Fibroblast of skin of left biceps (primary cell): ENCODE measurements at places on chromosomes 12 and 14.

DNA sequence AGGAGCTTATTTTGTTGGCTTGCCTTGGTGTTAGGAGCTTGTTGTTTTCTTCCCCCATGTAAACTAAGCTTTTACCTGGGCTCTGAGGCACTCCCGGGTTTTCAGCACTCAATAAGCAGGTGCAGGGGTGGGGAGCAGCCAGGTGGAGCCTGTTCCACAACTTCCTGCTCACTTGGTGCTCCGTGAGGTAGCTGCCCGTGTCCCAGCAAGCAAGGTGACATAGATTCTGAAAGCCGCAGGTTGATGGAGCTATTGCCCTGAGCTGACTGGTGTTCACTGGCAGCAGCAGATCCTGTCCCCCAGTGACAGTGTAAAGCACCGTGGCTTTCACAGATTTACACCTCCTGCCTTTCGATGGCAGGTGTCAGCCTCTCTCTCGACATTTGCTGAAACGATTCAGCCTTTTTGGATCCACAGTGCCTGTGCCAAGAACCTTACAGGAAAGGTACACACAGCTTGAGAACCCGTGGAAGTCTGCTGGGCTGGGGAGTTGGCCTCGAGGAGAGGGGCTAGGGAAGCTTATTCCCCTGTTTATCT, 295.7 kb upstream of the FKBP4 start:
- DNase-seq = no peak

GRCh38 chr14:75426332-75427125, 1.3 kb upstream of the JDP2 start:
- no peak for DNase-seq

- DNase-seq = no peak
Measured at GRCh38 chr14:81179631-81180030, 41.1 kb downstream of the GTF2A1 start.

DNA sequence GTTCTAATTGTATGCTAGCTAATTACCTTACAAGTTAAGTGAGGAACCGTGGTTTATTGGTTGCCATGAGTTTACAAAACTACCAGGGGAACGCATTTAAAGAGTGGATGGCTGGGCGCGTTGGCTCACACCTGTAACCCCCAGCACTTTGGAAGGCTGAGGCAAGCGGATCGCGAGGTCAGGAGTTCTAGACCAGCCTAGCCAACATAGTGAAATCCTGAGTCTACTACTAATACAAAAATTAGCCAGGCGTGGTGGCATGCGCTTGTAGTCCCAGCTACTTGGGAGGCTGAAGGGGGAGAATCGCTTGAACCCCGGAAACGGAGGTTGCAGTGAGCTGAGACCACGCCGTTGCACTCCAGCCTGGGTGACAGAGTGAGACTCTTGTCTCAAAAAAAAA, 2.2 kb downstream of the EIF5 start:
- DNase-seq = no peak

DNA sequence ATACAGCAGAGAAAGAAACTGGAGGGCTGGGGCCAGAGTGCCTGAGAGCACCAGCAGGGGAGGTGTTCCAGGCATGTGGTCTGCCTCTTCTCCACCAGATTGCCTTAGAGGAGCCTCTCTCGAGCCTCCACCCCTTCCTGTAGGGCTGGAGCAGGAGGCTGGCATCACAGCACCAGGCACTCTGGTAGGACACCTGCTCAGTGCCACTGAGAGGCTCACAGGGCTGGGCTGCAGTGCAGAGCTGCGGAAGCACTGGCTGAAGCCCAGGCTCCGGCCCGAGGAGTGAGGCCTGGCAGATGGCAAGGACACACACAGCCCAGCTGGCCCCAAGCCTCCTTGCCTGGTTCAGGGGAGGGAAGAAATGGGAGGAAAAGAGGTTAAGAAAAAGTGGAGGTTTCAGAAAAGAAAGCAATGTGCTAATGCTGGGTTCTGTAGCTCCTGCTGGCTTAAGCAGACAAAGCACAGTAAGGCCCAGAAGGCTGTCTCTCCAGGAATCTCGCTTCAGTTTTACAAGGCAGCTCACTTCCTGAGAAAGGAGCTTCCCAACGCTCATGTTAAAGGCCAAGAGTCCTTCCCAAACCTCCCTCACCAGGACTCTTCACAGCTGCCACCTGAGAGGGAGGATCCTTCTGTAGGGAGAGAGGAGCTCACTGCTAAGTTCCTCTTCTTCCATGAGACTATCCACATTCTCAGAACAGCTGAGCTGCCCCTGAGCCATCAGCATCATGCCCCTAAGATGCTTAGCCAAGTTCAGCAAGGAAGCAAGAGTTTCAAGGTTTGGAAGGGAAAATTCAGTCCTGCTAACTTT, 23.8 kb downstream of the SPTB start:
- DNase-seq = no peak

- no peak for DNase-seq
Measured at GRCh38 chr14:94378527-94379290, 9.7 kb downstream of the SERPINA1 start.

DNA sequence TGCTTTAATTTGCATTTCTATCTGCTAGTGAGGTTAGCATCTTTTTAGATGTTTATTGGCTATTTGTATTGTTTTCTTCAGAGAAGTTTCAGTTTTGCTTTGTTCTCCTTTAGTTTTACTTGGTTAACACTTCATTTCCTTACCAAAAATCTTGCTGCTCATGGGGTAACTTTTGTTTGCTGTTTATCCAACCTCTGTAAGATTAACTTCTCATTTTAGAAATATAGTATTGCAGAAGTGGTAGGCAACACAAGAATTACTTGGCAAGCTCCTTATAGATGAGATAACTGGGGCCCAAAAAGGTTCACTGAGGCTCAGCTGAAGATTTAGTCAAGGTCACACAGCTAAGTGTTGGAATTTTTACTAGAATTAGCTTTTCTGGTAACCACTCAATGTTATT, 40.5 kb downstream of the ALKBH1 start:
- DNase-seq = no peak

DNA sequence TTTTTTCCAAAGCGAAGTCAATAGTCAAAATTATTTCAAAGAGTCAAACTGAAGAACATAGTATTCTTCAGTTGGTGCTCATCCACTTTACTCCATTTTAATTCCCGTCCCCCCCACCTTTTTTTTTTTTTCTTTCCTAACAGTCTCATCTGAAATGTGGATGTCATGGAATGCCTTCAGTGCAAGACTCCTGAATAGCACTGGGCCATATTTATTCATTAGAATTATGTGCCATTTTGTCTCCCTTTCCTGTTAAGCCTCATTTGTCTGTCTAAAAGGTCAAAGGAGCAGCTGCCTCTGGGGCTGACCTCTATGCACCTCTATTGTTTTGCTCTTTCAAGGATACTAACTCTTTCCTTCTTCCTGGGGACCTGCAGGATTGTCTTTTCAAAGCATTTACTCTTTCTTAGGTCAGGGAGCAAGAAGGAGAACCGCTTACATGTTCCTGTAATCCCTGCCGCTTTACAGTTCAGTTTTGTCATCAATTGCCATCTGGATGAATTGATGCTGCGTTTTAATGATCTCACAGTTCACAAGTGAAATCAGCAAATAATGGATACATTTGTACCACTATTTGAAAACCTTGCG, 310.6 kb downstream of the NPAS3 start:
- no peak for DNase-seq

- no peak for DNase-seq
Measured at GRCh38 chr14:57244106-57244505, 24.6 kb downstream of the EXOC5 start.

GRCh38 chr12:55696796-55697462, 10.8 kb downstream of the ITGA7 start:
- DNase-seq = no peak

DNA sequence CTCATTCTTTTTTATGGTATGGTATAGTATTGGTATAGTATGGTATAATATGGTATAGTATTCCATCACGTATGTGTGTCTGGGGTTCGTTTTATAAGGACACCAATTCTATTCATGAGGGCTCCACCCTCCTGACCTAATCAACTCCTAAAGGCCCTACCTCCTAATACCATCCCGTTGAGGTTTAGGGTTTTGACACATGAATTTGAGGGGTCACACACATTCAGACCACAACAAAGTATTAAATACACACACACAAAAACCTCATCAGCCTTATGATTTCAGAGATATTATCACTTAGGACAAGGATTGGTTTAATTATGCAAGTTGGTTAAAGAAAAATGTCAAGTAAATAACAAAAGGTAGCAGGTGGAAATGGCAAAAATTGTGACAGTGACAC, 54.1 kb upstream of the CHST11 start:
- no peak for DNase-seq
